Fibroblast of skin of left quadriceps (primary cell): ENCODE measurements at places on chromosomes 3 and 15.

DNA sequence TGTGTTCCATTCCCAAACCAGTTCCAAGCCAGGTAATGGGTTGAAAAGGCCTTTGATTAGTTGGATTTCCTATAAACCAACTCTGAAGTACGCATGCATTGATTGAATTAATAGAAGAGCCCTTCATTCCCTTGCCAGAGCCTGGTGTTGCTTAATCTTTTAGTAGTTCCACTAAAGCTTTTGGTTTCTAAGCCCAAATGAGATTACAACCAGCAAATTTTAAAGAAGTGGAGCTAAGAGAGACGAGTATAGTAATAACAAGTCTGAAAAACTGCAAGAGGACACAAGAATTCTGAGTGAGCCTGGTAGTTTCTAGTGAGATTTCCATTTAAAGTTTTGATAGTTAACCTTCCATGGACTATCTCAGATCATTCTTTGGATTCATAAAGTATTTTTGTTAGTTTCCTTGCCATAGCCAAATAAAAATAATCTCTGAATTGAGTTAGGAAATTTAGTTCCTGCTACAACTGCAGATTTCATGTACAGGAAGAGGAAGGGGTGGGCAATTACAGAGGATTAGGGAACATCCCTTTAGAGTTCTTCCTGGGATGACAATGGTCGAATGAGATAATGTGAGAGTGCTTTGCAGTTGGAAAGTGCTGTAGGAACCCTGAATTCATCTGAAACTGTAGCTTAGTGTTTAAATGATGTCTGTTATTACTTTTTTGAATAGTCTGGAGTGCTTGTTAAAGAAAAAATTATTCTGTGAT is 136.8 kb downstream of the FNDC3B start:
- DNase-seq: no peak

DNA sequence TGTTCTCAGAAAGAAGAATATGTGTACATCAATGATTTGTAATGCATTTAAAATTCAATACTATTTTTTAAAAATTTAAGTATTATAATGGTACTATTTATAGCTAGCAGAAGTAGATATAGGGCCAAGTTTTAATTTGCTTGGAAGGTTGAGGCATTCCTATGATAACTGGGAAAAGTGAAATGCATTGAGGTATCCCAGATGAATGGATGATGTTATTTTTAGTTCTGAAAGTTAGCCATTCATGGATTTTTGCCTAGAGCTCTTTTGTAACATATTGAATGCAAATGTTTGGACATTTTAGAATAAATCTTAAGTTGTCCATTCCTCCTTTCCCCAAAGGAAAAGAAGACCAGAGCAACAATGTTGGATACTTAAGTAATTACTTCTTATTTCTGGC is 47.6 kb downstream of the GAP43 start:
- no peak for DNase-seq

GRCh38 chr3:177810162-177810623 is 612.9 kb upstream of the TBL1XR1 start:
- peak; percentile 75 for DNase-seq

DNA sequence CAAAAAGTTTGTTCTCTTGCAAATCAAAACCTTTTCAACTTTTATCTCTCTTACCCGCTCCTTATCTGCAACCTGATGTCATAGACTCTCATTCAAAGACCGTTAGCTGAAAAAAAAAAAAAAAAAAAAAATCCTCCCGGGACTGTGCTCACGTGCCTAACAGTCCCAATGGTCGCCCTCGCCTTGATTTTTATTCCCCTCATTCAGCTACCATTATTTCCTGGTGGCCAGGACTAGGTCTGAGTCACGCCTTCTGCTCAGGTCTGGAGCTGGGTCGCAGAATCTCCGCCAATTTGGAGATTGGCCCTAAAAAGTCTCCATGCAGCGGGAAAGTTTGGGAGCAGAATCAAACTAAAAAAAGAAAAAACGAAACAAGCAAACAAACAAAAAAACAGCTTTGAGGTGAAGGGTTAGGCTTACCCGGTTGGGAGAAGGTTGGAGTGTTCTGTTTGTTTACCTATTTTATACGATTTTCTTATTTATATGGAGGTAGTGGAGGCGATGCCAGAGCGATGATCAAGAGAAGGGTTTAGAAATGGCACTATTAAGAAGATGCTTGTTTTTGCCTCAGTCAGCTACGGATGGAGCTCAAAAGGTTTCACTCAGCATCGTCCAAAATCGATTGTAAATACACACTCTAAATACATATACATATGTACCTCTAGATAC is 51.1 kb downstream of the ZIC4 start:
- DNase-seq: no peak

DNA sequence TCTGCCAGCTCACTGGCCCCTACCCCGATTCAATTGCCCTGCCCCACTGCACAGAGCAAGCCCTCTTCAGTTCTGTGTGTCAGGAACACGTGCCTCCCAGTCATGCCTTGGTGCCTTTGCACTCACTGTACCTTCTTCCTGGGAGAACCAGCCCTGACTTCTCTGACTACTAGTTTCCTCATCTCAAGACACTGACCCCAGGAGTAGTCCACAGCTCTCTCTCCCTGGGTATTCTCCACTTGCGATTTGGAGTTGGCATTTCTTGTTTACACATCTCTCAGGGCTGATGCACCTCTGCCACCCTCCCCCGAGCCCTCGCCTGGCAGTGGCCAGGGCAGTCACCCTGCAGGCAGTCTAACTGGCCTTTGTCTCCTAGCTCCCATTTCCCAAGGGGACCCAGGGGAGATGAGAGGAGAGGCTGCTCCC is 5.7 kb downstream of the CISH start:
- DNase-seq: no peak

DNA sequence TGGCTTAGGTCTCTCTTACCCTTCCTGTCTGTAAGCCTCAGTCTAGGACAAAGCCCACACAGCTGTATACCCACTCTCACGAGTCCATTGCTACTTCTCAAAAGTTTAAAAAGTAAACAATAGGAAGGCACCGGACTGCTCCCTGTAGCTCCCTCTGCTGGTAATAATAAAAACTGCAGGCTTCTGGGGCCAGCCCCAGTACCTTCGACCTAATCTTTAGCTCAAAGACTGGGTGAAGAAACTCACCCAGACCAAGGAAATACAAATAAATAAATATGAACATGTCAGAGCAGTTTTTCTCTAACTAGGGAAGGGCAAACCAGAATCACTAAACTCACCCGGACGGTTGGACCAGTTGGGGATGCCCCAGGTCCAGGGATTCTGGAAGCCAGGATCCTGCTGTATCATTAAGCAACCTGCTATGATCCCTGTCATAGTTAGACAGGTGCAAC is 5.0 kb downstream of the FAM219B start:
- no peak for DNase-seq

DNA sequence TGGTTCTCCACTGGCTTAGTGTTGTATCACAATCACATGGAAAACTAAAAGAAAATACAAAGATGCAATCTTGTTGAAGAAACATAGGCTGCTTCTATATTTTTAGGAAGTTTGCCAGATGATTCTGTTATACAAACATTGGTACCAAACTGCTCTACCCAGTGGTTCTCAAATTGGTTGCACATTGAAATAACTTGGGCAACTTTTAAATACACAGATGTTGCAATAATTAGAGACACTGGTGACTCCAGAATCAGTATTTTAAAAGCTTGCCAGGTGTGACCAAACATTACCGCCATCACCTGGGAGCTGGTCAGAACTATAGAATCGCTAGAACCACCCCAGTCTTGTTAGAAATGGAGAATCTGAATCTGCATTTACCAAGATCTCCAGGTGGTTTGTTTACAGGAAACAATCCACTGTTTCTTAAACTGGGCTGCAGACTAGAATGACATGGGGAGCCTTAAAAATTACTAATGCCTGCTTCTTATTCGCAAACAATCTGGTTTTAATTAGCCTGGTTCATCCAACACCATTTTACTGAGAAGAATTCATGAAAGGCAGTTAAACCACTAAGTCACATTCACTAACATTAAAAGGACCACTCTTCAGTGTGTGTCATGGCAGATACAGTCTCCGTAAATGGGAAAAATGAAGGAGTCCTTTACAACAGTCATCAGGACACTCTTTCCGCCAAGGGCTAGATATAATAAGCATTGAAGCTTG is 76.5 kb downstream of the ACAP2 start:
- peak; percentile 21 for DNase-seq

GRCh38 chr3:128480717-128481437 is 12.1 kb downstream of the GATA2 start:
- DNase-seq: no peak

GRCh38 chr3:42398080-42398479 is 12.3 kb downstream of the LYZL4 start:
- no peak for DNase-seq

DNA sequence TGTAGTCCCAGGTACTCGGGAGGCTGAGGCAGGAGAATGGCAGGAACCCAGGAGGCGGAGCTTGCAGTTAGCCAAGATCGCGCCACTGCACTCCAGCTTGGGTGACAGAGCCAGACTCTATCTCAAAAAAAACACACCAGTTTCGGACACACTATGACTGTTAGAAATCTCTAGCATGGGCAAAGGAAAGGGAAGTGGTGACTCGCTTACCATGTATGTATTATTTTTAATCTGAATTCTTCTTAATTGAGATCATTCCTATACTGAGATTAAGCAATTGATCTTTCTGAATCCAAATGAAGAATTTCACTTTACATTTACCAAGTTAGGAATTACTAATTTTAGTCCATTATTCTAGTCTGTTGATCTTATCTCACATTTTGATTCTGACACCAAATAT is 459.2 kb upstream of the ALCAM start:
- peak; percentile 70 for DNase-seq

DNA sequence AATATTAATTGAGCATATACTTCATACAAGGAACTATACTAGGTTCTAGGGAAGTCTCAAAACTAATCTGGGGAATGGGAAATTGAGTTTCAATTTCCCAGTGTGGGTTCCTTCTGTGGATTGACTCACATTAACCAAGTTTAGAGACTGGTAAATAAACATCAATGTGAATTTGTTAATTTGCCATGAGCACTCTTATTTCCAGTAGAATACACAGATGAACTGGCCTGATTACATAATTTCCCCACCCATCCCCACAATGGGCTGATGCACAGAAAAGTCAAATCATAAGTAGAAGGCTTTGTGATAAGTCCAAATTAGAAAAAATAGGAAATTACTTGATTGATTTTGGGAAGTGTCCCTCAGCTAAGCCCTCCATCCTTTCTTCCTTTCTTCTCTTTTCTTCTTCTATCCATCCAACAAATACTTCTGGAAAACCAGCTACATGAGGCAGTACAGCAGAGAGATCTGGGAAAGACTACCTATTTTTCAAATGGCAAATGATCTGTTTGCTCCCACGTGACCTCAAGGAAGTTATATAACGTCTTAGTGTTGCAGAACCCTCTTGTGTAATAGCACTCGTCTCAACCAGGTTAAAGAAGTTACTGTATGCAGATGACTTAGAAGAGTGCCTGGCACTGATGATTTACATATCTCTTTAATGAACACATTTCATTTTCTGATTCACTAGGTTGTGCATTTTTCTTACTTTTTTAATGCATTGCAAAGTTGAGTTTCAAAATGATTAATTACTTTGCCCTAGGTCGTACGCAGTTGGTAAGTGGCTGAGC is 312.3 kb downstream of the SV2B start:
- no peak for DNase-seq

DNA sequence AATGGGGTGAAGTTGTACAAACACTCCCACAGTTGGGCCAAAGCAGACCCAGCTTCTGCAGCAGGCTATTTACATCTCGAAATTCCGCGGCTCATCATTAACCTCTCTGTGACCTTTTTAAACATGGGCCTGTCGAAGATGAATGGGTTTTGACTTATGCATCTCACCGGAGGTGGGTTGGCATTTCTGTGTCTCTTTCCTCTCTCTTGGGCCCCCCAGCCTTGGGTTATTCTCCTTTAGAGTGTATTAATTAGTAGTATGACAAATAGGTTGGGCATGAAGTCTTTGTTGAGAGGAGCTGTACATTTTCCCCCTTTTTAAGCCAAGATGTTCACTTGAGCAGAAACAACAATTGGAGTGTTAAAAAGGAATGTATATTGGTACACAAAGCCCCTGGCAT is 9.8 kb downstream of the SMAD6 start:
- DNase-seq: no peak

GRCh38 chr15:89542369-89542768 is 32.9 kb upstream of the TICRR start:
- no peak for DNase-seq

DNA sequence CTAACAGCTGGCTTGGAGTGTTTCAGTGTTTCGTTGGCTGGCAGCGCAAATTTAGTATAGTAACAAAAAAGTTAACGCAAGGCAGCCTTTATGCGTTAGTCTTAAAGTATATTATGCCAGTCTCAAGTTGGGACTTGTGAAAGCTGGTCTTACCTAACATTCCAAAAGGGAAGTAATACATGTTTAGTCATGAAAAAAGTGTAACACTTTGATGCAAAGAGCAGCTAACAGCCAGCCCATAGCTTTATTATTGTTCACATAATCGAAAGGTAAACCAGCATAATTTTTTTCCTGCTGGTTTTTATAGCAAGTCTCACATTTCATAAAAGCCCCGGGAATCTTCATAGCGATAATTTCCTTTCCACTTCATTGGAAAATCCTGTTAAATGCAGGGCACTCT is 2.4 kb upstream of the GPR87 start:
- no peak for DNase-seq

GRCh38 chr15:48559285-48559684 is 86.2 kb downstream of the FBN1 start:
- peak; percentile 67 for DNase-seq

DNA sequence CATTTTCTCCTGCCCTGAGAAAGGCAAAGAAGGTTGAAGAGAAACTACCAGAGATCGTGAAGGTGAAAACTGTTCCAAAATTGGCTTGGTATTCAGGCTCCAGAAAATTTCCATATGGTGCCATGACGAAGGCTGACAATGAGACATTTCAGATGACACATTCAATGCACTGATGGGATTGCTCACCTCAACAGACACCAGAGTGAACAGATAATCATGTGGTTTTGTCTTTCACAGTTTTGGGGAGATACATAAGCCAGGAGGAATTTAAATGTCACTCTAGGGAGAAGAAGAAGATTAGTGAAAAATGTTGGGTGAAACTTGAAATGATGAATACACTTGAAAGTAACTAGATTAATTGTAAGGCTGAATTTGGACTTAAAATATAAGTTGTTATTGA is 339.7 kb upstream of the EPHA3 start:
- DNase-seq: no peak

- DNase-seq: no peak
These were observed 59.8 kb upstream of the AADACL2 start for GRCh38 chr3:151673974-151674373.
